Activated CD4-positive, CD25-positive, alpha-beta regulatory T cell treated with anti-CD3 and anti-CD28 coated beads, Interleukin-2, amount 50 U/mL, for 24 hours (primary cell): ENCODE measurements at places on chromosomes 5 and 9.
A peak's percentile ranks its signal among the peaks of the same experiment; 100 is the strongest.

DNA sequence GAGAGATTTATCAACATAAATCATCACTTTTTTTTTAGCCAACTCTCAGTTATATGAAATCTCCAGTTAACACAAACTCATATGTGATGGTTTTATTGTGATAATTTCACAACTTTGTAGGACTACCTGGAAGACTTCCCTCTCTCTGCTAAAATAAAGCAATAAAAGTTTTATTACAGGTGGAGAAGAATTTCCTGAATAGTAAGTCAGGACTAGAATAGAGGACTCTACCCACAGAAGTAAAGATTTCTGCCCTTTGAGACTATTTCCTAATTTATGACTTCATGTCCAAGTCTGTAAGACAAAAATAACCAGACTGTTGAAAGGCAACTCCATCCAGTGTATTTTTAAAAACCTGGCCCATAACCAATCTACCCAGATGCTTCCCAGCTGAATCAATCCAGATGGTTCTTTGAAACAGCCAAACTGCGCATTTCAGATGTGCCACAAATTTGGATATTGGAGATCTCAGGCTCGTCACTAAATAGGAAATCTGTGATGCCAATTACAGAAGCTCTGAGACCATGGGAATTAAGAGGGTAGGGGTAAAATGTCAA lies 234.0 kb upstream of the NMUR2 start:
- no peak for ATAC-seq

- ATAC-seq = no peak
Measured at GRCh38 chr9:110487196-110487595, 92.3 kb downstream of the SVEP1 start.

GRCh38 chr9:79461712-79462111 lies 110.1 kb upstream of the TLE4 start:
- ATAC-seq = no peak

DNA sequence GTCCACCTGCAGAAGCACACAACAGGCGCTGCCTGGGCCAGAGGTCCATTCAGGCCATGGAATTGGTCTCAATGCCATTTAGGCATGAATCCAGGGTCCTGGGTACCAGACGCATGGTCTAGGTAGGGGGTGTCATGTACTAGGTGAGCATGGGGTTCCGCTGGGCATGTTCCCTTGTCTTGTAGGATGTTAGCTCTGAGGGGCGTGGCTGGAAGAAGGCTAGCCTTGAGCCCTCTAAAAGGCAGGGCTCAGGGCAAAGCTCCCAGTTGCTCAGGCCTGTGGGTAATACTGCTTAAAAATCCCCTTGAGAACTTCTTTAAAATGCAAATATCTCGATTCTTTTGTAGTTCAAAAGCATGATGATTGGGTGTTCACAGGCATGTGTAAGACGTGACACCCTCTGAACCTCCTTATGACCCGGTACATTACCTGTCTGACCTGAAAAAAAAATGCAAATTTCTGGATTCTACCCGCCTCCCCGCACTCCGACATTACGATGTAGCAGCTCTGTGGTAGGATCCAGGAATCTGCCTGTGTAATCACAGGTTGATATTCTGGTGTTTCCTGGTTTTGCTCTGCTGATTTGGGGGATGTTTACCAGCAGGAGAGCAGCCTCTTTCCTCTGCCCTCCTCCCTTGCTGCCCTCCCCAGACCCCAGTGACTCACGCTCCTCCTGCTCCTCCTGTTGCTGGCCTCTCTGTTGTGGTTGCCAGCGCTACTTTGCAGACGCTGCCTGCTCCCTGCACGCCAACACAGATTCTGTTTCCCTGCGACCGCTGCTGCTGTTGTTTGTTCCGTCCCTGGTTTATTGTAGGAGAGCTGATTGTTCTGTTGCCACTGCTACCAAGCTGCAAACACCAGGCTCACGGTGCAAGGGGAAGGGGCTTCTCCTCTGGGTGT lies 5.7 kb downstream of the TMC1 start:
- peak; percentile 86 for ATAC-seq

GRCh38 chr9:96668868-96669534 lies 13.9 kb upstream of the PRXL2C start:
- ATAC-seq = no peak

GRCh38 chr9:132207215-132207614 lies 45.4 kb downstream of the NTNG2 start:
- ATAC-seq = no peak

DNA sequence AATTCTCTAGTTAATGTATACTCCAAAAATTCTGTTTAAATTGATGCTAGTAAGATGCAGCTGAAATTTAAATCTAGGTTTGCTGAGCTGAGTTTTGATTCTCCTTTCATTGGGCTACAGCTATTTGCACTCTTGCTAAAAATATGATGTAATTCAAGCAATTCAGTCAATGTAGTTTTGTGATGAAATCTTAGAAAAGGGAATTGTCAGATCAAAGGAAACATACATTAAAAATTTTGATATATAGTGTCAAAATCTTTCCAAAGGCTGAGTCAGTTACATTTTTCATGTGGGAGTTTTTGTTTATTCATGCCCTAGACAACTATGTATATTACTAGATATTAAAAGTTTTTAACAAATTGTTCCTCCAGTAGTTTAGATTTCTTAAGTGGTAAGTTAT lies 334.9 kb upstream of the DAB2 start:
- no peak for ATAC-seq

DNA sequence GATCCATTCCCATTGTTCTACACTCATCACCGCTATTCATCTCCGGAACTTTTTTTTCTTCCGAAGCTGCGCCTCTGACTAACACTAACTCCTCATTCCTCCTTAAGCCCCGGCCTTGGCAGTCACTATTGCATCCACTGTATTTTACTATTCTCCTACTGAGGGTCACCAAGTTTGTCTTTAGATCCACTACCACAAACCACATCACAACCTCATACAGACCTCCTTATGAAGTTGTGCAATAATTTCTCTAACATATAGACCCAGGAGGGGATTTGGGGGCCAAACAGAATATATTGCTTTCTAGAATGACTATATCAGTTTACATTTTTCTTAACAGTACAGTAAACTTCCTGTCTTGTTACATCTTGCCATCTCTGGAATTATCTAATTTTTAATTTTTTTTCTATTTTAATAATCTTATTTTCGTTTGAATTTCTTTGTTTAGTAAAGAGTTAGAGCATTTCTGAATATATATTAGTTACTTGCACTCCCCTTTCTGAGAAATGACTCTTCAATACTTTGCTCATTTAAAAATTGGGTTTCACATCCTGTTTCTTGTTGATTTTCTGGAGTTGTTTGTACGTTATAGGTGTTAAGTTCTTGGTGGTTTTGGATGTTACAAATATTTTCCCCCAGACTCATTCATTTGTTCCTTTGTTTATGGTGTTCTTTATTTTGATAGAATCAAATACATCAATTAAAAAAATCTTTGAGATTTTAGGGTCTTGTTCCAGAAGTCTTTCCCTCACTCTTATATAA lies 37.1 kb downstream of the DMRT2 start:
- no peak for ATAC-seq

GRCh38 chr9:93671020-93671338 lies 94.6 kb downstream of the PHF2 start:
- no peak for ATAC-seq

- ATAC-seq = no peak
Measured at GRCh38 chr5:35804201-35804653, 52.5 kb upstream of the IL7R start.

DNA sequence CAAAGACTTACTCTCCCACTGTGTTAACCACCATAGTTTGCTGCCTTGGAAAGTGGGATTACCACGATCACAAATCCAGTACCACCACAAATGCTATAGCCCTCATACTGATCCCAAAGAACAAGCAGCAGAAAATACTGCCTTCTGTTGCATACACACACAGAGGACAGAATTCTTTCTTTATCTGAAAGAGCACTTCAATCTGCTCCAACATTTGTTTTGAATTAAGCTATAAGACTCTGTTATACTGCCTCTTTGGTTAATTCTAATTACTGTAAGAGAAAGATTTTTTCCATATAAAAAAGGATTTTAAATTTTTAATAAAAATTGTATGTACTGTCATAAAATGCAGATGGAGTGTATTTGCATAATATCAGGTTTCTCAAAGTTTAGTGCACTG lies 69.8 kb downstream of the YIPF5 start:
- ATAC-seq = no peak

- no peak for ATAC-seq
Measured at GRCh38 chr5:89936576-89936975, 473.0 kb downstream of the CETN3 start.

- no peak for ATAC-seq
Measured at GRCh38 chr5:36177715-36178523, 26.0 kb downstream of the SKP2 start.
